KBM-7 (cell line): ENCODE measurements at places on chromosomes 4 and X.

- DNase-seq, result no peak
Measured at GRCh38 chr4:185278716-185279115, 69.3 kb downstream of the SNX25 start.

DNA sequence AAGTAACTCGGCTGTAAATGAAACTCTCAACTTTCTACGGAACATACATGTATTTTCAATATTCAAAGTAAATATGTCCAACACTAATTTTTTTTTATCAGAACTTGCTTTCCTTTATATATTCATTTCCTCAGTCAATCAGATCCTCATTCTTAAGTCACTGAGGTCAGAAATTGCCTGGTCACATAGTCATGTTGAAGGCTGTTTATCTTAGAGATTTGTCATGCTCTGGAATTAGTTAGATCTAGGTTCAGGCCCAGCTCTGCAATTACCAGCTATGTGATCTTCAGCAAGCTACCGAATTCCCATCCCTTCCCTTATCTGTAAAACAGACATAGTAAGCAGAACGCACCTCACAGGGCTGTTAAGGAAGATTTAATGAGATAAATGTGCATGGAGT is 228.8 kb downstream of the SPCS3 start:
- DNase-seq, result no peak

- no peak for DNase-seq
Measured at GRCh38 chrX:46777971-46778810, 19.3 kb upstream of the SLC9A7 start.

DNA sequence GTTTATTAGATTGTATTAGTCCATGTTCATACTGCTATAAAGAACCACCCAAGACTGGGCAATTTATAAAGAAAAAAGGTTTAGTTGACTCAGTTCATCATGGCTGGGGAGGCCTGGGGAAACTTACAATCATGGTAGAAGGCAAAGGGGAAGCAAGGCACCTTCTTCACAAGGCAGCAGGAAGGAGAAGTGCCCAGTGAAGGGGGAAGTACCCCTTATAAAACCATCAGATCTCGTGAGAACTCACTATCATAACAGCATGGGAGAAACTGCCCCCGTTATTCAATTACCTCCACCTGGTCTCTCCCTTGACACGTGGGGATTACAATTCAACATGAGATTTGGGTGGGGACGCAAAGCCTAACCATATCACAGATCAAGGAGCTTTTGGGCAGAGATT is 8.1 kb upstream of the HSD17B13 start:
- DNase-seq, result peak; percentile 49

DNA sequence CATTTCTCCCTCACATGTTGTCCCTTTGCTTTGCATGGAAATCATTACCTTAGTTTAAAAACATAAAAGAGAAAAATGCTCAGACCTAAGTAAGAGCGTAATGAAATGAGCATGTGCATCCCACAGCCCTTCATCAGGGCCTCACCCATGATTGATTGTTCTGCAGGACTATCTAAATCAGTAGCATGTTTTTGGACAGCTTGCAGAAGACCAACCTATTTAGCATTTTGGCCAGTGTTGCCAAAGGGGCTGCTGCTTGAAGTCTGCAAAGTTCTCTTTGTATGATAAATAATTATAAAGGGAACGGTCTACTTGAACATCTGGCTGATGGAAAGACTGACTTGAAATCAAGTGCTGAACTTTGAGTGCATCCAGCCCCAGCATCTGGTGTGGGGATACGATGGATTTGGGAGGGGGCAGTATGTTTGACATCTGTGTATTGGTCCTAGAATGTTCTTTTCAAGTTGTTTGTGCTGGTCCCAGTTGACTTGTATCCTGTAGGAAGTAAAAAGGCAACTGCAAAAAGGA is 76.1 kb upstream of the LIMCH1 start:
- DNase-seq, result no peak

DNA sequence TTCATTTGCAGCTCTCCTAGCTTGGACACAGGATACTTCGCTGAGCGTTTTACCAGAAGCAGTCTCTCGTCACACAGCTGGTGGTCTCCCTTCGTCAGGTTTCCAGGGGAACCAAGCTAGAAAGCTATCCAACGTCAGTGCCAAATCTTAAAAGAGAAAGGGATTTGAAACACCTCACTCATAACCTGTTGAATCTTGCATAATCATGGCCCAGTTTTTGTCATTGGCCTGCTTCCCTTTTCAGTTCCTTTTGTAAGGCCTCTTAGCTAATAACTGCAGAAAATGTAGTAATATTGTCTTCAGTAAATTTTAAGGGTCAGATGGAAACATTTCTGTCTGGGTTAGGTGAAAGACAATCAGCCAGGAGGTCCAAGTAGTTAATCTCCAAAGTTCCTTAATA is 22.0 kb downstream of the RAB39B start:
- DNase-seq, result no peak

- no peak for DNase-seq
Measured at GRCh38 chr4:150569384-150569987, 12.5 kb upstream of the MAB21L2 start.

DNA sequence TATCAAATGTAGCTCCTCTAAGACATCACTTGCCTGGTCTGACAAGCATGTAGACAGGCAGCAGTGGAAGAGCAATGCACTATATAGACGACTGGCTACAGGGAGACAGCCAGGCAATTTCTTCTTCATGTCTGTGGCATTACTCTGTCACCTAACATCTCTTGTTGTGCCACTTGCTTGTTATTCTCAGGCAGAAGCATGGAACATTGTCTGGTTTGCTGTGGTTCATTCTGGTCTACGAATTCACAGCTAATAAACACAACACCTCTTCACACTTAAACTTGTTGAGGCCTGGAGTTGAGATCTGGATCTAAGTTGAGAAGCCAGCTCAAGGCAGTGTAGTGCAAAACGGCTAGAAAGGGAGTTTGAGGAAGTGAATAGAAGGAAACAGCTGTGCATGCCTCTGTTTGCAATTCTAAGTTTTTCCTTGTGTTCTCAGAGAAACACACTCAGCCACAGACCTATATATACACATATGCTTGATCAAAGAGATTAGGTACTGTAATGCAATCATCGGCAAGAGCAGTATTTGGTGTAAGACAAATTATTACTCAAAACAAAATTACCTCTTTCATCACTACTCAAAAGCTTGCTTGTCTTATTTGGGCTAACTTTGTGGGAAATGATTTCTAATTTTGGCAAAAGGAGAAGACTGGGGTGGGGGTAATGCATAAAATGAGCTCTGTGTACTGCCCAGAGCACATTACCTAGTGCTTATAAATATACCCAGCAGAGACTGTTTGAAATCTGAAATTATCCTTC is 243.8 kb downstream of the PPP3CA start:
- peak; percentile 92 for DNase-seq

DNA sequence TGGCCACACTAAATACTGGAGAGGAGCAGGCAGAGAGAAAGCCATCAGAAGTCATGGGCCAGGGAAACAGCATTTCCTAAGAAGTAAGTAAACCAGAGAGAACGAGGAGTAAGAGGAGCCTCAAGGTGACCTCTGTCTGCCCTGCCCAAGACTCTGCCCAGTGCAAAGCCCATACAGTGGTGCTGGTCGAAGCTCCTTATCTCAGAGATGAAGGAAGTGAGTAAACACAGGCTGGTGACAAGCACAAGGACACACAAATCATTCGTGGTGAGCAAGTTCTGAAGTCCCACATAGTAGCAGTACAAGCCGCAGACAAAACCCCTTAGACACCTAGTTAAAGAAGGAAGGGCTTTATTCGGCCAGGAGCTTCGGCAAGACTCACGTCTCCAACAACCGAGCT is 62.7 kb downstream of the DCTD start:
- no peak for DNase-seq

DNA sequence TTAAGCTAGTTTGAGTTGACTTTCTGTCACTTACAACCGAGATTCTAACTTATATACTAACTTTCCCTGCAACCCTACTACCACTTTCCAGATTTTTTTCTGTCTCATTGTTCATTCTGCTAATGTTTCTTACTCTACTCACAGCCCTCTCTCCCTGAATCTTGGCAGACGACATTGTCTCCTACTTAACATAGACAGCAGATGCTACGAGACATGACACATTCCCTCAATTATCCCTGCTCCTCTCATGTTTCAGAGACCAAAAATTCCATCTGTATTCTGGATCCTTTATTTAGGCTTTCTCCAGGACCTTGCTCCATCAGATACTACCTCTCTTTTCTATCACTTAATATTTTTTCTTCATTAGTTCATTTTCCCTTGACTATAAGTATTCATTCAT is 379.1 kb upstream of the TEX13C start:
- DNase-seq, result no peak

DNA sequence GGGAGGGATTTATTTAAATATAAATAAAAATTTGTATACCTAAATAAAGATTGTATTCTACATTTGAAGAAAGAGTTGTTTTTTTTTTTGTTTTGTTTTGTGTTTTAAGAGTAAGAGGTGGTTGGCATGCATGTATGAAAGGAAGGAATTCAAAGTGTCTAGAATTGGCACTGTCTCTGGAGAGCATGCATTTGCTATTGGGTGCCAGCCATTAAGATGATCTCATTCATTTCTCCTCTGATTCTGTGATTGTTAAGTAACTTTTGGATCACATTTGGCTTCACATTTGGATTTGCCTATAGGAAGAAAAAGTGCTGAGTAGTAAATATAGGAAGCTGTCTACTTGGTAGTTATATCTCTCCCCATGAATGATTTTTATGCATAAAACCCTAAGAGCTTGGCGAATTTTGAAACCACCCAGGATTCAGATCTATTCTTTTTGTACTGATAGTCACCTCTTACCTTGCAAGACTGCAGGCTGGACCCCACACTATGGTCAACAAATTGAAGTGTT is 7.8 kb upstream of the BOD1L1 start:
- no peak for DNase-seq

GRCh38 chr4:84403656-84404055 is 95.4 kb downstream of the NKX6-1 start:
- peak; percentile 8 for DNase-seq

GRCh38 chr4:5956285-5957021 is 61.8 kb downstream of the C4orf50 start:
- no peak for DNase-seq

DNA sequence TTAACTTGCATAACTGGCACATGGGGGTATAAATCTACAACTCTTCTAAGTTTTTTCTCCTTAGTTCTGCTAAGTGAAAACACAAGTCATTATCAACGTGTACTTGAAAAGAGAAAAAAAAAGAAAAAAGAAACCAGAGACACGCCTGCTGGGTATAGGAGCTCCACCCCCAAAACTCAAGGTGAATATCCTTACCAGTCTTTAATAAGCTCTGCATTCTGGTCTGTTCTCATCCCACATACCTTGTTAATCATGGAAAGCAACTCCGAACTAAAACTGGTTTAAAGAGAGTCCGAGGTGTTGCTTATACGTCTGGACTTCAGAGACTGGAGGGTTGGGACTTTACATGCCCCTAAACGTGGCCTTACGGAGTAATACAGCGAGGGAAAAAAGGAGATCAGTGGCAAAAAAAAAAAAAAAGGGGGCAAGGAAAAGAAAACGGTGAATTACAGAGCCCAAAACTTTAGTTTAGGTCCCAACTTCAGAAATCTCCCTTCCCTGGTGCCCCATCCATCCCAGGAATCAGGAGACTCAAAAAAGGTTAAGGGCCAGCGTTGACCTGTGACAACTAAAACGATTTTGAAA is 1.0 kb downstream of the PGRMC2 start:
- peak; percentile 75 for DNase-seq
